ENCODE measurements at places on chromosomes 2 and 18.

- no peak overlapping the region for H3K4me3 ChIP-seq
- H3K4me1 ChIP-seq: no peaks in the 10 kb centered on the region
- no peak for ATAC-seq
Observed at GRCh38 chr2:5978131-5978751, 286.1 kb downstream of the SOX11 start.

DNA sequence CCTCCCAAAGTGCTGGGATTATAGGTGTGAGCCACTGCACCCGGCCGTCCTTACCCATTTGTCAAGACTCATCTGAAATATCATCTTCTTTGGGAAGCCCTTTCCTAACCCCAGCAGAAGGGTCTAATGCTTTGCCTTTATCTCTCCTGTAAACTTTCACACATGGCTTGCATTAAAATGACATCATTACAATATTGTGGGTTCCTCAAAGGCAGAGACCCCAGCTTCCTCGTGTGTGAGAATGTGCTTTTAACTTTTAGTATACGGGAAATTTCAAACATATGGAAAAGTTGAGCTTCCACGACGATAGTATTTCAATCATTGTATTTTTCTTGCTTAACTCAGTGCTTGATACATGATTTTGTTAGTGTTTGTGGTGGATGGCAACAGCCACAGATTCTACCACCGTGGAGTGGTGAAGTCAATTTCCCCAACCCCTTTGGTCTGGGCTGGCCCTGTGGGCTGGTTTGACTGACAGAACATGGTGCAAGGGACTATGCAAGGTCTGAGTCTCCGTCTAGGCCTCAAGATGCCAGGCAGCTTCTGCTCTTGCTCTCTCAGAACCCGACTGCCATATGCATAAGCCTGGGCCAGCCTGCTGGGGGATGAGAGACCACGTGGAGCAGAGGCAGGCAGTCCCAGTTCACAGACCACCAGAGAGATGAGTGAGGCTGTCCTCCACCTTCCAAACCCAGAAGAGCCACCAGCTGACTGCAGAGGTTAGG is 39.9 kb downstream of the NGEF start:
- H3K27me3 ChIP-seq: peaks cover 24% of the 10 kb centered on the region
- H3K27ac ChIP-seq: no peak overlapping the region
- no peak for ATAC-seq
- no peak overlapping the region for H3K4me3 ChIP-seq
- H3K36me3 ChIP-seq: no peaks in the 10 kb centered on the region

DNA sequence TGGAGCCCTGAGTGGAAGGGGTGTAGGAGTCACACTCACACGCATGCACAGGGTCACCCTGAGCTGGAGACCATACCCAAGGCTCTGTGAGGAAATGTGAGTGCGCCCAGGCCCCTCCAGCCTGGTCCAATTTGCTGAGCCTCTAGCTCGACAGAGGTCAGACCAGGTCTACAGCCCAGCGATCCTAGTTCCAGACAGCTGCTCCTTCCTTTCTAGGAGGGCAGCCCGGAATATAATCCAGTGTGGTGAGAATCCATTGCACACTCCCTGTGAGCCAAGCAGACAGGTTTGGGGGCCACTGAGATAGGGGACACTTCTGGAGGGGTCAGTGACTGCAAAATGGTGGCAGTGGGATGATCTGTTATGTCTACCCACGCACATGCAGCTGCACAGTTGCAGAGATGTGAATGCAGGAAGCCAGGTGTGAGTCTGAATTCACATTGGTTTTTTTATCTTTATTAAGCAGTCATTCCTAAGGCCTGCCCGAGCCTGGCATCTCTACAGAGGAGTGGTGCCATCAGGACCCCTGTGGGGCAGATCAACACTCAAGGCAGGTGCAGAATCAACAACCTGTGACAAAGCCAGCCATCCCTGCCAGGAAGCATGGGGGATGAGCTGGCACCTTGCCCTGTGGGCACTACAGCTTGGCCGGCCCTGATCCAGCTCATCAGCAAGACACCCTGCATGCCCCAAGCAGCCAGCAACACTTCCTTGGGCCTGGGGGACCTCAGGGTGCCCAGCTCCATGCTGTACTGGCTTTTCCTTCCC is at the start of gene GPR148:
Gene GPR148, plus strand, starts transcription at position 522 of the 768 bp plus-strand sequence. Its CDS starts 82 bp downstream, at position 604.
- ATAC-seq: no peak
- H3K27me3 ChIP-seq: no peaks in the 10 kb centered on the region
- no peak within 1 kb of the TSS for H3K27ac ChIP-seq
- H3K4me1 ChIP-seq: peaks cover 9% of the 10 kb centered on the region
- H3K36me3 ChIP-seq: no peaks in the 10 kb centered on the region
- H3K4me3 ChIP-seq: peak within 1 kb of the TSS; percentile 81

DNA sequence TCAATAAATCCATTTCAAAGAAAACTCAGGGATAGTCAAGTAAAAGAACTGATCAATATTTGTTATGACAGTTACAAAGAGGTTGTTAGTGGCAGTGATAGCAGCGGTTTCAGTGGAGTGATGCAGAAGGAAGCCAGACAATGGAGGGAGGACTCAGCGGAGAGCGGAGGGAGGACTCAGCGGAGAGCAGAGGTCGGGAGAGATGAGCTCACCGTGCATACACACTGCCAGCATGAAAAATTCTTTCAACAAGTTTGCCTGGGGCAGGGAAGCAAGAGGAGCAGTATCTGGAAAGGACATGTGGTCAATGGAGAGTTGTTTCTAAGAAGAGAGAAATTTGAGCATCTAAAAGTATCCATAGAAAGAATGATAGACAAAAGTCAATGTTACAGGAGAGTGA is 60.9 kb upstream of the BCL11A start:
- no peak overlapping the region for H3K4me3 ChIP-seq
- no peak for ATAC-seq
- no peaks in the 10 kb centered on the region for H3K27me3 ChIP-seq
- H3K36me3 ChIP-seq: no peaks in the 10 kb centered on the region

DNA sequence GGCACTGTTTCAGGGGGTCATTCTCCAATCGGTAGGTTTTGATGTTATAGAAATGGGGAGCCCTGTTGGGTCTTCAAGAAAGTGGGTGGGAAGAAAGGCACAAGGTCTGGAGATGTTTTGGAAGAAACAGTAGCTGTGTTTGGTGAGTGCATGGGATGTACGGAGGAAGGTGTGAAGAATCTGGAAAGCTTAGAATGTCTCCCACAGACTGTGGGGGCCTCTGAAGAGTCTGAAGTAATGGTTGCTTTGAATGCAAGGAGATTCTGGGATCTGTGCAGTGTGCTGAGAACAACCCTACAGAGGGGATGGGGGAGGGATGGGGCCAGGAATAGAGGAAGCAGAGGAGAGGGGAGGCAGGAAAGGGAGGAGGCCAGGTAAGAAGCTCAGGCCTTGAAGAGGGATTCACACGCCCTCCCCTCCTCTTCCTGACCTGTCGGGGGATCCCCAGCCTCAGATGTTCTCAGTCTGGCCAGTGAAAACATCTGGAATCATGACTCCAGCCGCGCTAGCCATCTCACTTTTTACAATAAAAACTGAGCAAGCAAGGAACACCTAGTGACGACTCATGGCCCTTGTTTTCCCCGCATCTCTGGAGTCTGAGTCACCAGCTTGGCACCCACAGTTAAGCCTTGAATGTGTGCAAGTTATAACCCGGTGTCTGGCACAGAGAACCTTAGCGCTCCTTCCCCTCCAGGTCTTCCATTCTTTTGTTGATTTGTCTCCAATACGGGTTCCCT is 74.2 kb downstream of the SH3BP4 start:
- no peak for ATAC-seq
- no peaks in the 10 kb centered on the region for H3K36me3 ChIP-seq
- H3K27ac ChIP-seq: no peak overlapping the region
- H3K4me3 ChIP-seq: no peak overlapping the region
- peaks cover 32% of the 10 kb centered on the region for H3K27me3 ChIP-seq

- H3K36me3 ChIP-seq: no peaks in the 10 kb centered on the region
- H3K27ac ChIP-seq: no peak overlapping the region
- no peak overlapping the region for H3K4me3 ChIP-seq
Observed at GRCh38 chr2:71800851-71801250, 346.8 kb downstream of the CYP26B1 start.

DNA sequence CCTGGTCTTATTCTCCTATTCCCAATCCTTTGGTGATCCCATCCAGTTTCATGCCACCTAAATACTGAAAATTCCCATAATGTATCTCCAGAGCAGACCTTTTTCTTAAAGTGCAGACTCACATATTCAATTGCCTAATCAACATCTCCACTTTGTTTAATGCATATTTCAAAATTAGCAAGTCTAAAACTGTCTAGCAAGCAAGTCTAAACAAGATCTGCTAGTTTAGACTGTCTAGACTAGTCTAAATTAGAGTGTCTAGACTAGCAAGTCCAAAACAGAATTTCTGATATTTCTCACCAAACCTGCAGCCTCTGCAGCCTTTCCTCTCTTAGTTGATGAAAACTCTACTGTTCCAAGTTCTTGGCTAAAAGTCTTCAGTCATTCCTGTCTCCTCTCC is 44.6 kb downstream of the THUMPD2 start:
- no peaks in the 10 kb centered on the region for H3K27me3 ChIP-seq
- no peak for ATAC-seq
- no peak overlapping the region for H3K27ac ChIP-seq
- peaks cover 53% of the 10 kb centered on the region for H3K36me3 ChIP-seq
- no peaks in the 10 kb centered on the region for H3K4me1 ChIP-seq

DNA sequence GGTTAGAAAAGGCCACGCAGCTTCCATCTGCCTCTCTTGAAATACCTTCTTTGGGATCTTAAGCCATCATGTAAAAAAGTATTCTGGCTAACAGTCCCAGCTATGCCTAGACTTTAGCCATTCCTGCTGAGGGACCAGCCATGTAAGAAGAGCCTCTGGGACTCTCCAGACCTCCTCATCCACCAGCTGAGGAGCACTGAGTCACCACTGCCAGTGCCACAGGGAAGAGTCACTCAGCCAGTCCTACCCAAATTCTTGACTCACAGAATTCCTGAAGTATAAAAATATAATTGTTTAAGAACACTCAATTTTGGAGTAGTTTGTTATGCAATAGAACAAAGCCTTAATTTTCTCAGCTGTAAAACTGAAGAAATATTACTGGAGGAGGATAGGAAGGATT is 436.7 kb downstream of the ZEB2 start:
- ATAC-seq: no peak
- H3K4me3 ChIP-seq: no peak overlapping the region

DNA sequence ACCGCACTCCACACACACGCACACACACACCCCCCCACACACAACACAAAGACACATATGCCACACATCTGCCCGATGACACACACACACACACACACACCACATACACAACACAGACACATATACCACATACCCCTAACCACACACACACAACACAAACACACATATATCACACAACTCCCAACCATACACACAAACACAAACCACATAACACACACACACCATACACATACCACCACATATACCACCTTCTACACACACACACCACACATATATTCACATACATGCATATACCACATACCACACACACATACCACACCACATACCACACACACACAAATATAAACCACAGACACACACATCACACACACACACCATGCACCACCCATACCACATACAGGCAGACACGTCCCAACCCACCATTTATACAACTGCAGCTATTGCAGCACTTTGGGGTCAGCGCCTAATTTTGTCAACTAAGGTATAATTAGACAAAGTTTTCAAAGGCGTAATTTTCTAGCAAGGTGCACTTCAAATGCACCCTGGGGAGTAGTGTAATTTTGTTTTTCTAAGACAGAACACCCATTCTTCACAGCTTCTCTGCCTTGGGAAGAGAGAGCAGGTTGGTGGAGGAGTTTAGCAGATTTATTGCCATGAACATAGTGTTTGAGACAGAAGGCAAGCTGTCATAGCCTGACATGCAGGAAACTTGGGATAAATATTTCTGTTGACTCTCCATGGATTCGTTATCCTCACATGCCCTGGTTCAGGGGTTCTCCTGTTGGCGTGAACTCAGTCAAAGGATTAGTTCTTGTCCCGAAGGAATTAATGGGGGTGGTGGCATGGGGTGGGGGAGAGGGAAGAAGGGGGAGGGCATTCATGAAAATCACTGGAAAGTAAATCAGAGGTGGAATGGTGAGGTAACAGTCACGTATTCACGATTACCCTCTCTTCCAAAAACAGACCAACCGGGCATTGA is 416.1 kb downstream of the LPIN1 start:
- H3K27me3 ChIP-seq: no peaks in the 10 kb centered on the region
- H3K36me3 ChIP-seq: no peaks in the 10 kb centered on the region
- H3K4me3 ChIP-seq: no peak overlapping the region
- no peak for ATAC-seq
- H3K27ac ChIP-seq: no peak overlapping the region
- no peaks in the 10 kb centered on the region for H3K4me1 ChIP-seq

DNA sequence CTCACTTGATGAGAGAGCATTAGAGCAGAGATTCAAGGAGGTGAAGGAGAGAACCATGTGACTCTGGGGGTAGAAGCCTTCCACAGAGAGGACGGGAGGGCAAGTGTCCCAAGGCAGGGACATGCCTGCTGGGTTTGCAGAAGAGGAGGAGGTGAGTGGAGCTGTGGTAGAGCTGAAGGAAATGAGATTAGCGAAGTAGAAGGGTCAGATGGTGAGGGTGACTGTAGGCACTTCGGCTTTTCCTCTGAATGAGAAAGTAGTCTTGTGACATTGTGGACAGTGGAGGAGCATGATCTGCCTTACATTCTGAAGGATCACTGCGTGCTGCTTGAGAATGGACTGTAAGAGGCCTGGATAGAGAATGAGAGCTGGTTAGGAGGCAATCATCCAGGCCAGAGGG is 126.0 kb downstream of the NXPH2 start:
- no peaks in the 10 kb centered on the region for H3K4me1 ChIP-seq
- no peaks in the 10 kb centered on the region for H3K27me3 ChIP-seq
- peak; percentile 4 for ATAC-seq
- H3K4me3 ChIP-seq: no peak overlapping the region
- no peak overlapping the region for H3K27ac ChIP-seq
- H3K36me3 ChIP-seq: no peaks in the 10 kb centered on the region

DNA sequence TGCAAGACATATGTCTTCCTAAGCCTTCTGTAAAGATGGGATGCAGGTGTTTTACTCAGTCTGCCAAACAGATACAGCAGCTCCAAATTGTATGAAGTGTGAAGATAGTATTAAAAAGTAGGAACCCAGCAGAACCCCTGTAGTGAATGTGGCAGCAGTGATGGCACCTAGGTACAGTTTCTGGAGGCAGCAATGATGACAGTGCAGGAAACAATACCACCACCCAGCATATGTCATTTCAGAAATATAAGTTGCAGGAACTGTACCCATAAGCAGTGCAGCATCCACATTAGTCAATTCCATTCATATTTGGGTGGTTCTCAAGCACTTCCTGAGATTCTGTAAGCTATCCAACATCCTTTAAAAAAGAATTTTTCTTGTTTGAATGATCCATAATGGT is 46.7 kb upstream of the ATP5MC3 start:
- no peaks in the 10 kb centered on the region for H3K36me3 ChIP-seq
- no peak overlapping the region for H3K27ac ChIP-seq
- H3K4me1 ChIP-seq: no peaks in the 10 kb centered on the region
- peaks cover 33% of the 10 kb centered on the region for H3K27me3 ChIP-seq
- no peak for ATAC-seq

GRCh38 chr2:164606557-164606956 is 14.7 kb downstream of the GRB14 start:
- no peaks in the 10 kb centered on the region for H3K4me1 ChIP-seq
- no peak overlapping the region for H3K4me3 ChIP-seq
- no peaks in the 10 kb centered on the region for H3K36me3 ChIP-seq

GRCh38 chr2:84899304-84900204 is 5.9 kb upstream of the TMSB10 start:
- peak overlapping the region; percentile 89 for H3K27ac ChIP-seq
- no peaks in the 10 kb centered on the region for H3K36me3 ChIP-seq
- peaks cover 53% of the 10 kb centered on the region for H3K4me1 ChIP-seq
- no peak for ATAC-seq
- no peaks in the 10 kb centered on the region for H3K27me3 ChIP-seq
